H1 (cell line): ENCODE measurements at places on chromosomes 11 and 22.

DNA sequence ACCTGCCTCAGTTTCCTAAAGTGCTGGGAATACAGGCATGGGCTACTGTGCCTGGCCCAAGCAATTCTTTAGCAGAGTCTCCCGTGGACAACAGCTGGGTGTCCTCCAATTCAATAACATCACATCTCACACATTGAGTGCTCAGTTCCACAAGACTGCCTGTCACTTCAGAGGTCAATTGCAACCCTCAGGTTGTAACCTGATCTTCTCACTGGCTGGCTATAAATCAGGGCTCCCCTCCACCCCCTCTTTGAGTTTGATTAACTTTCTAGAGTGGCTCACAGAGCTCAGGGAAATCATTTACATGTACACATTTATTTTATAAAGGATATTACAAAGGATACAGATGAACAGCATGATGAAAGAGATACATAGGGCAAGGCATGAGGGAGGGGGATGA is 68.1 kb downstream of the MCHR1 start:
- H3K4me3 ChIP-seq = no peak overlapping the region
- H3K27ac ChIP-seq = no peak overlapping the region
- DNase-seq = no peak
- H3K27me3 ChIP-seq = no peaks in the 10 kb centered on the region

DNA sequence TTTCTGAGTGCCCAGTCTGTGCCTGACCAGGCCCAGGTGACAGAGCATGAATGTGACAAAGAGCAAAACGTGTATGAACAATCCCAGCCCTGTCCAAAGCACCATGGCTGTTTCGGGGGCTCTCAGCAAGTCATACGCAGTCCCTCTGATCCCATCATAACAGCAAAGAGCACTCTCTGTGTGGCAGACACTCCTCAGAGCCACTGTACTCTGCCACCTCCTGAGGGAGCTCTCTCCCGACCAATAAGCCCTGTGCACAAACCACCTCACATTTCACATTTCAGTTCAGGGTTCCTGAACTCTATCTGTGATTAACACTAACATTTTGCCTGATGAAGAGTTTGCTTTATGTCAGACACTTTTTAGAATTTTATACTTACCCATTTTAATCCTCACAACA is 6.6 kb downstream of the DGCR2 start:
- peaks cover 5% of the 10 kb centered on the region; the same call in 1 of the 2 replicates for H3K4me1 ChIP-seq
- no peak for DNase-seq
- no peaks in the 10 kb centered on the region; the same call in 1 of the 2 replicates for H3K36me3 ChIP-seq
- no peaks in the 10 kb centered on the region for H3K27me3 ChIP-seq

GRCh38 chr22:27990879-27991278 is 71.8 kb upstream of the PITPNB start:
- DNase-seq = peak; percentile 61
- no peaks in the 10 kb centered on the region for H3K4me1 ChIP-seq
- H3K36me3 ChIP-seq = no peaks in the 10 kb centered on the region
- no peaks in the 10 kb centered on the region; the same call in none of the 2 replicates for H3K27me3 ChIP-seq

DNA sequence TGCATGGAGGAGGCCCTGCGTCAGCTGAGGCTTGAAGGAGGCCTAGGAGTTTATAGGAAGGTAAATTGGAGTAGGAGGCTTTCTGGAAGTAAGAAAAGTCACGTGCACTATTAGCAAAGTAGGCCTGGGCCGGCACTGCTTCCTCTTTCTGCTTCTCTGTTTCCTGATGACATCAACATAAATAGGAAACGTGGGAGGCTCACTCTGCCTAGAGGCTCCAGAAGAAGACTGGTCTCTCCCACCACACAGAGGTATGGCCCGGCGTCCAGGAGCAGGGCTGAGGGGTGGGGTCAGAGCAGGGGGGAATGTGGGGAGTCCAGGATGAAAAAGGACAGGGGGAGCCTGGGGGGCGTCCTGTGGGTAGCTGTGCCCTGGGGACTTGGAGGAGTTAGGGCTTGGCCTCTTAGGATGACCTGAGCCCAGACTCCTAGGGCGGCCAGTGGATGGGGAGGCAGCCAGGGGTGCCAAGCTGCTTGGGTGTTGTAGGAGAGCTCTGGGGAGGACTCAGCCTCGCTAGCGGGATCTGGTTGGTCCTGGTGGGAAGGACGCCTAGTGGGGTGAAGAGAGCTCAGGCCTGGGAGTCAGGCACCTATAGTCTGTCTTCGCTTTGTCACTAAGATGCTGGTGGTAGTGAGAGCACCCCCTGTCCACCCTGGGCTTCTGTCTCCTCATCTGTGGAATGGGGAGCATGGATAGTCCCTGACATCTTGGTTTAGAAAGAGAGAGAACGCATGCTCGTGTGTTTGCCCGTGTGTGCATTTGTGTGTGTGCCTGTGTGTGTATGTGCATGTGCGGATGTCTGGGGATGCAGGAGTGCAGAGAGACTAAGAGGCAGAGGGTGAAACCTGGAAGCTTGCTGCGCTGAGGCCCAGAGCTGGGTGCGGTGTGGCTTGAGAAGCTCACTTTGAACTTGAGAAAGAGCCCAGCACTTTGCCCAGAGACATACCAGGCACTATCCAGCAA is at the start of gene CSF2RB:
Gene CSF2RB (plus strand): TSS at position 202 of the 963 bp plus-strand sequence. CDS start 8,580 bp downstream, outside the sequence.
- H3K27me3 ChIP-seq = peaks cover 10% of the 10 kb centered on the region
- no peak within 1 kb of the TSS for H3K4me3 ChIP-seq
- no peak within 1 kb of the TSS for H3K27ac ChIP-seq
- DNase-seq = no peak
- H3K36me3 ChIP-seq = no peaks in the 10 kb centered on the region

GRCh38 chr11:26201411-26201810 is 130.5 kb upstream of the ANO3 start:
- no peak for DNase-seq
- H3K4me1 ChIP-seq = no peaks in the 10 kb centered on the region
- no peaks in the 10 kb centered on the region for H3K27me3 ChIP-seq
- no peak overlapping the region for H3K27ac ChIP-seq

GRCh38 chr11:70397983-70398833 is at the start of gene CTTN:
Gene CTTN, plus strand, starts transcription at chr11:70398529. Its CDS starts 8,769 bp downstream, at chr11:70407298.
- H3K4me1 ChIP-seq = peaks cover 10% of the 10 kb centered on the region
- H3K27ac ChIP-seq = peak within 1 kb of the TSS; percentile 78
- H3K36me3 ChIP-seq = peaks cover 8% of the 10 kb centered on the region; the same call in 1 of the 2 replicates

- H3K4me1 ChIP-seq = no peaks in the 10 kb centered on the region
- H3K27ac ChIP-seq = no peak within 1 kb of the TSS
- peak within 1 kb of the TSS; percentile 59 for H3K4me3 ChIP-seq
- H3K27me3 ChIP-seq = no peaks in the 10 kb centered on the region
- no peak for DNase-seq
These were observed at the start of gene CCDC88B for GRCh38 chr11:64339754-64340408. Gene CCDC88B, plus strand, starts transcription at chr11:64340204. Its CDS starts 63 bp downstream, at chr11:64340267.

DNA sequence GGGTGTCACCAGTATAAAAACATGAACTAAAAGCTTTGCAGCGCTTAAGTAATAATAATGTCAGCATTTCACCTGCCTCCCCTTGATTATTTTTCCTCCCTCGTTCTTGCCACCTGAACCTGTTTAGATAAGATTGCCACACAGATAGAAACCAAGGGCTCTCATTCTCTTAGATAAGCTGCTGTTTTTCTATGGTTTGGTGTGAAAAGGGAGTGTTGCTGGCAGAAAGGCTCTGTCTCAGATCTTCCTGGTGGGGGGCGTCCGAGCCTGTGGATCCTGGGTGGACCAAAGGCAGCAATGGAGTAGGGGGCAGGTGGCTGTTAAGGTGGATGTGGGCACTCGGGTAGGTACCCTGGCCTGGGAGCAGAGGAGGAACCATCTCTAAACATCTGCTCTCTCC is 147.5 kb downstream of the ST3GAL4 start:
- no peaks in the 10 kb centered on the region for H3K36me3 ChIP-seq
- H3K27me3 ChIP-seq = no peaks in the 10 kb centered on the region
- DNase-seq = no peak
- no peak overlapping the region for H3K4me3 ChIP-seq

DNA sequence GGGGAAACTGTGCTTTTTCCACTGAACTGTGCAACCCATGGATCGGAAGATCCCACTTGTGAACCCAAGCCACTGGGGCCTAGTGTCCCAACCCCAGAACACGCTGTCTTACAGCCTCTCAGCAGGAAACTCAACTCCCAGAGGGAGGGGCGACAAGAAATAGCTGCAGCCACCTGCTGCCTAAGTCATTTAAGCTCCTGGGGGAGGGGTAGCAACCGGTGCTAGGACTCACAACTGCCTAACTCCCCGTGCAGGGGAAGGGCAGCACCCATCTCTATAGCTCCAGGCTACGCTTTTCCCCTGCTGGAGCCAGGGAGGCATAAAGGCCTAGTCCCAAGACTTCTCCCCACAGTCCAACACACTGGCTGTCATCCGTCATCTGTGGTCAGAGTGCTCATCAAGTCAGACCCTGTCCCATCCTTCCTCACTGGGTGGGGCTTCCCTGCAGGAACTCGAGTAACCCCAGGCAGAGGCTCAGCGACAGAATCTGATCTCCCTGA is 363.0 kb downstream of the LUZP2 start:
- no peaks in the 10 kb centered on the region for H3K27me3 ChIP-seq
- H3K36me3 ChIP-seq = no peaks in the 10 kb centered on the region
- no peak overlapping the region for H3K4me3 ChIP-seq
- no peak overlapping the region for H3K27ac ChIP-seq
- DNase-seq = no peak

DNA sequence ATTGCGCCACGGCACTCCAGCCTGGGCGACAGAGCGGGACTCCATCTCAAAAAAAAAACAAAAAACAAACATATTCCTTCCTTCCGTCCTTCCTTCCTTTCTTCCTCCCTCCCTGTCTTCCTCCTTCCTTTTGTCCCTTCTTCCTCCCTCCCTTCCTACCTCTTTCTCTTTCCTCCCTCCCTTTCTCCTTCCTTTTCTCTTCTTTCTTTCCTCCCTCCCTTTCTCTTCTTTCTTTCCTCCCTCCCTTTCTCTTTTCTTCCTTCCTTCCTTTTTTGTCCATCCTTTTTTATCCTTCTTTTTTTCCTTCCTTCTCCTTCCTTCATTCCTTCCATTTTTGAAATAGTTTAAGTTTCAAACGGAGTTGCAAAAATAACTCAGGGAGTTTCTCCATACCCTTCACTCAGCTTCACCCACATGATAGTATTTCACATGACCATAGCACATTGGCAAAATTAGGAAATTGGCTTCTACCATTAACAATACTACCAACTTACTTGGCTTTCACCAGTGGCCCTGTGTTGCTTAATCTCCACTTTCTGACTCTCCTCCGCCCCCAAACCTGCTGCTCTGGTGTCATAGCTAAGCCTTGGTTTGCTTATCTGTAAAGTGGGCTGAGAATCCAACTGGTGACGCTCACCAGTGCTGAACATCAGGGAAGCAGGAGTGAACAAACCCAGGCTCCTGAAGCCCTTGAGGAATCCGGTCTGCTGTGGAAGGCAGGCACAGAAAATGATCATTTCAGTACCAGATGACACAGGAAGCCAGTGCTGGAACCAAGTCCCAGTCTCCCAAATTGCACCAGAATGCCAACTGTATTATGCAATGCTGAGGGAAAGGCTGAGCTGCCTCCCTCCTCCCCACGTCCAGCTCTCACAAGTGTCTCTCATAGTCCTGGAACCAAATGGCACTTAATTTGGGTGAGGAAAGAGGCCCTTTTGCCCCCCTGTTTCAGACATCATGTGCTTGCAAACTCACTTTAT is 17.2 kb upstream of the CRYBB3 start:
- H3K36me3 ChIP-seq = no peaks in the 10 kb centered on the region; the same call in 1 of the 2 replicates
- H3K27ac ChIP-seq = no peak overlapping the region
- H3K4me3 ChIP-seq = no peak overlapping the region
- H3K27me3 ChIP-seq = no peaks in the 10 kb centered on the region
- no peak for DNase-seq
- no peaks in the 10 kb centered on the region for H3K4me1 ChIP-seq

DNA sequence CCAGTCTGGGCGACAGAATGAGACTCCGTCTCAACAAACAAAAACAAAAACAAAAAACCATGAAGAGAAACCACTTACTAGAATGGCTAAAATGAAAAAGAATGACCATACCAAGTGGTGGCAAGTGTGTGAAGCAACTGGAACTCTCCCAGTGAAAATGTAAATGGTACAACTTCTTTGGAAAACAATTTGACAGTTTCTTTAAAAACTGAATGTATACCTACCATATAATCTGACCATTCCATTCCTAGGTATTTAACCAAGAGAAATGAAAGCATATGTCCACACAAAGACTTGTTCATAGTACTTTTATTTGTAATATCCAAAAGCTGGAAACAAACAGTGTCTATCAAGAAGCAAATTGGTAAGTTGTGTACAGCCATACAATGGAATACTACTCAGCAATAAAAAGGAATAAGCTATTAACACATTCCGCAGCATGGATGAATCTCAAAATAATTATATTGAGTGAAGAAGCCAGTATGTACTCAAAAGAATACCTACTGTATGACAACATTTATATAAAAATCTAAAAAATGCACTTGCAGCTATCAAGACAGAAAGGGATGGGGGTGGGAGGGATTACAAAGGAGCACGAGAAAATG is 27.7 kb downstream of the DGCR2 start:
- H3K27me3 ChIP-seq = no peaks in the 10 kb centered on the region
- no peaks in the 10 kb centered on the region for H3K4me1 ChIP-seq
- H3K4me3 ChIP-seq = no peak overlapping the region
- H3K27ac ChIP-seq = no peak overlapping the region
- no peaks in the 10 kb centered on the region for H3K36me3 ChIP-seq

DNA sequence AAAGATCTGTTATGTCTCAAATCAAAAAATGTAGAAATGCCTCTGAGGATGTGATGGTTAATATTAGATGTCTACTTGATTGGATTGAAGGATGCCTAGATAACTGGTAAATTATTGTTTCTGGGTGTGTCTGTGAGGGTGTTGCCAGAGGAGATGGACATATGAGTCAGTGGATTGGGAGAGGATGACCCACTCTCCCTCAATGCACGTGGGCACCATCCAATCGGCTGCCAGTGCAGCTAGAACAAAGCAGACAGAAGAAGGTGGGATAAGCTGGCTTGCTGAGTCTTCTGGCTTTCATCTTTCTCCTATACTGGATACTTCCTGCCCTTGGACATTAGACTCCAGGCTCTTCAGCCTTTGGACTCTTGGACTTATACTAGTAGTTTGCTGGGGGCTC is 430.3 kb downstream of the SOX6 start:
- DNase-seq = no peak
- H3K27ac ChIP-seq = no peak overlapping the region
- H3K27me3 ChIP-seq = no peaks in the 10 kb centered on the region
- no peak overlapping the region for H3K4me3 ChIP-seq

- peaks cover 11% of the 10 kb centered on the region for H3K4me1 ChIP-seq
- peaks cover 15% of the 10 kb centered on the region for H3K27me3 ChIP-seq
- H3K27ac ChIP-seq = no peak overlapping the region
- no peak for DNase-seq
- no peaks in the 10 kb centered on the region for H3K36me3 ChIP-seq
These were observed 4.7 kb downstream of the C11orf87 start for GRCh38 chr11:109426442-109427240.

GRCh38 chr11:76664578-76665061 is 5.9 kb downstream of the LRRC32 start:
- H3K27me3 ChIP-seq = peaks cover 7% of the 10 kb centered on the region
- no peak for DNase-seq
- H3K27ac ChIP-seq = no peak overlapping the region
- no peaks in the 10 kb centered on the region for H3K4me1 ChIP-seq
- H3K4me3 ChIP-seq = no peak overlapping the region
